ENCODE measurements at places on chromosomes 4 and X.

GRCh38 chr4:141349236-141349635 is 128.5 kb downstream of the ZNF330 start:
- no peak for DNase-seq

- no peak for DNase-seq
Measured at GRCh38 chr4:162356181-162356580, 192.4 kb upstream of the FSTL5 start.

DNA sequence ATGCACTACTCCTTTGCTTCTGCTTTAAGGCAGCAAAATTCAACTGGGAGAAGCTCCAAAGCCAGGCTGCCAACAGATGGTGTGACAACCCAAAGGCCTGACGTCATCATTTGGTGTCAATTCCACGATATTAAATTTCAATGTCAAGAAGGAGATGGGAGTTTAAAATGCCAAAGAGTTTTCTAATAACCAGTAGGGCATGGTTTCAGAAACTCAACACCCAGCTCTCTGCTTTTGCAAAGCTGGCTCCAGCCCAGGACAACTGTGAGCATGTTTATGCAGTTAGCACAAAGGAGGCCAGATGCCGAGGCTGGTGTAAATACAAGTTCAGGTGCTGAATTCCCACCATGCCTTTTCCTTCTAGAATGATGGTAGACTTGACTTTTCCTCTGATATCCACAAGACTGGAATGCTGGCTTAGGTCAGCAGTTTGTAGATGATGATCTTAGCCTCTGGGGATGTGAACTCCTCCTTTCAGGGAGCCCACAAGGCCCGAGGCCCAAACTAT is 67.3 kb downstream of the AFAP1 start:
- no peak for DNase-seq

DNA sequence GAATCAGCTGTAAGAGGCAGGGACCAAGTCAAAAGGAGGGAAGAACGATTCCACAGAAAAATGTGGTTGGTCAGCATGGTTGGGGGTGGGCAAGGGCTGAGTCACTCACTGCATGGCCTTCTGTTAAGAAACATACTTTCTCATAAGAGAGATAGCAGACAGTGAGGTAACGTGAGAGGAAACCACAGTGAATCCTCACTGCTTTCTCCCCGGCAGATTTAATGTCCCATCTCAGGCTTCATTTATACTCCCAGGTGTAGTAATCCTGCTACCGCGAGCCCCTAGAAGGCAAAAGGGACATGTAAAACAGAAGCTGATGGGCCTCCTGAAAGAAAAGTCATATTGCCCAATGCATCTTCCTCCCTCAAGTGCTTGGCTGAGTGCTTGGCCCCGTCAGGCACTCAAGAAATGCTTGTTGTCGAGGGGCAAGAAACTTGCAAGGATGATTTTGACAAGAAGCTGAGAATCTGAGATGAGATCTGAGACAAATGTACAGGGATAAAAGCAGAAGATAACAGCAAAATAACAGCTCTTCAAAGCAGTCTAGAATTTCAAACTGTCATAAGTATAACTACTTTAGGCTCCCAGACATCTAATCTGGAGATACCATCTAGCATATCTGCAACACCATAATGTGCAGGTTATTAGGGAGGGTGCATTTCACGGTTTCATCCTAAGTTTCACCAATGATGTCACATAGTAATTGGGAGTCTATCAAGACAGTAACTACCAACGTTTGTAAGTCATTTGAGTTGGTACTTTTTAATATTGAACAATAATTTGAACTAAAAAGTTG is 40.2 kb downstream of the SH3KBP1 start:
- DNase-seq = peak; percentile 56

DNA sequence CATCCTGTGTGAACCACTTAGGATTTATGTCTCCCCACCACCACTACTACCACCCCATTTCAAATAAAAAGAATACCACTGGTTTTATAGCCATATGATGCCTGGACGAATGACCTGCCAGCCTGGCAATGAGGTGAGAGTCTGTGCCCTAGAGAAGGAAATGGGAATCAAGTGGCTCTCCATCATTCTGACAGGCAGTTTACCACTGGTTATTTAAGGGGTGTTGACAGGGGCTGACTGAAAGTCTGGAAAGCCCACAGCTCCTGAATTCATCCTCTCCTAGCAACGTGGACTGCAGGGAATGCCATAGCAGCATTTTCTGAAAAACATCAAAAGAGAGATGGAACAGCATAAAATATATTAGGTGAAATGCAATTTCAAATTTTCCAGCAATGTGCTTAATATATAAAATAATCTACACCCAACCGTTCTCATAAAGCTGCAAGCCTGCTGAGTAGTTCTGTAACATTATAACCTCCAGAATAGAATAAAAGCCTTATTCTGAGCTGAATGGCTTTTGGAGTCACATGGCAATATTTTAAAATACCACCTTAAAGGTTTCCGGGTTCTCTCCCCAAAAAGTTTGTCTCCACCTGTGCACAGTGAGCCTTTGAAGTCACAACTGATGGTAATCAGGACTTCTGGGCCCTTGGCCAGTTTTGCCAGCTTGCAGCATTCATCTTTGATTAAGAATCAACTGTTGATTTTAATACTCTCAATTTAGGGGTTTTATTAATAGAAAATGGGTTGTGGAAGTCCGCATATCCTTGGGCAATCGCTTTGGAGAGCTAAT is 121.5 kb downstream of the DCTD start:
- no peak for DNase-seq

DNA sequence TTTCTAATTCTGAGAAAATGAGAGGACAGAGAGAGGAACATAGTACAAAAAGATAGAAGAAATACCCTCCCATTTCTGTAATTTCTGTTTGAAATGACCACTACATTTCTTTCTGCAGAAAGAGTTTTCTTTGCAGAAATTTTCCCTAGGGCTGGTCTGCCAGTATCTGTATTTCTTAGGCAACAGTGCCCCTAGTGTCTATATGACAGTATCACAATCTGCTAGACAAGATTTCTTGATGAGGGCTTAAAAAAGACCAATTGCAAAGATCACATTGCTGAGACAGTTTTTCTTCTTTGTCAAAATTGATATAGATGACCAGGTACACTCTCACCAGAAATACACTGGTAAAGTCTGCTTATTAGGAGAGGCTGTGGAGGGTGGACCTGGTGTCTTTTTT is 81.0 kb upstream of the ZDHHC15 start:
- no peak for DNase-seq

GRCh38 chr4:188989371-188989770 is 850.1 kb downstream of the TRIML1 start:
- DNase-seq = no peak

- DNase-seq = peak; percentile 97
Measured at GRCh38 chr4:8188743-8189550, 10.1 kb upstream of the SH3TC1 start.
